Islet precursor cell (in vitro differentiated cells): ENCODE measurements at places on chromosomes 3 and 15.

DNA sequence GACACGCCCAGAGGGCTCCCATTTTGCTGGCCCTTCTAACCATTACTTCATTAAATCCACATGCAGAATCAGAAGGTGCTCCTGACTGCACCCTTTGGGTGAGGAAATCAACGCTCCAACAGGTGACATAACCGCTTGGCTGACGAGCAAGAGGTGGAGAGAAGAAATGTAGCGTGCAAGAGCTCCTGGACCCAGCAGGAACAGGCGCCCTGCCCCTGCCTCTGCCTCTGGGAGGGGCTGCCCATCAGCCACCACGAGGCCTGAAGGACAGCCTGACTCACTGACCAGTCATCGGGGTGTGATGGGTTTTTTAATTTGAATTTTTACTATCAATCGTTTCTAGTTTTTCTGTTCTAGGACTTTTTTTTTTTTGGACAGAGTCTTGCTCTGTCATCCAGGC lies 218.2 kb downstream of the ADAMTS17 start:
- no peak for DNase-seq

GRCh38 chr15:38297623-38298388 lies 45.2 kb downstream of the SPRED1 start:
- no peak for DNase-seq

GRCh38 chr3:36700537-36701248 lies 63.7 kb downstream of the DCLK3 start:
- peak; percentile 70 for DNase-seq

GRCh38 chr3:4740397-4741105 lies 238.7 kb upstream of the BHLHE40 start:
- DNase-seq = no peak

GRCh38 chr3:168865022-168865551 lies 769.4 kb upstream of the GOLIM4 start:
- DNase-seq = no peak

DNA sequence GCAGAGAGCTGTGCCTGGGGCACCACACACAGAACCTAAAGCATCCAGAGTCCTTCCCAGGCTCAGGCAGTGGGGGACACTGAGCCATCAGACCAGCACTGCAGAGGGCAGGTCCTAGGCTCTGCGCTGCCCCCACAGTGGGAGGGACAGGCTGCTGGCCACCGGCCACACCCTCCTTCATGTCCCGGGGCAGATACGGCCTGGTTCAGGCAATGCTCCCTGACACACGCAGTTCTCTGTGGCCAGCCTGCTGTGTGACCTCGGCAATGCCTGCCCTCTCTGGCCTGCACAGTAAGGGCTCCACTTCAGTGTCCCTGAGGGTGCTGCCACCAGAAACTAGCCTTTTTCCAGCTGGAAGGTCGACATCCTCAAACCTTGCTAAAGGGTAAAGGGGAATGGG lies 12.4 kb downstream of the LINGO1 start:
- peak; percentile 83 for DNase-seq

- DNase-seq = no peak
Measured at GRCh38 chr3:63945558-63946096, 33.4 kb upstream of the SCAANT1 start.

DNA sequence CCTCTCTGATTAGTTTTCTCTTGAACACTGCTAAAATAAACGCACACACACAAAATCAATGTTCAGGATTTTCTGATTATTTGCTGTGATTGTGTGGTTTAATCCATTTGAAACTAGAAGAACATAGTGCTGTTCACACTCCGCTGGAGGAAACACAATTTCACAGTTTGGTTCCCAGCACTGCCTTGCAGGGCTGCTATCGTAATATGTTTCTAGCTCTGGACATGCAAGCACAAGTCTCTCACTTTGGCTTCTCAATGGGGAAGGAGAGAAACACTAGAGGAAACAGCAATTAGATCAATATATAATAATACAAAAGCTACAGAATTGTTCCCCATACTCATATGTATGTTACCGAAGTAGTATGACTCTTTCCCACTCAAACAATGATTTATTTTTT lies 299.5 kb downstream of the NSUN3 start:
- DNase-seq = no peak

DNA sequence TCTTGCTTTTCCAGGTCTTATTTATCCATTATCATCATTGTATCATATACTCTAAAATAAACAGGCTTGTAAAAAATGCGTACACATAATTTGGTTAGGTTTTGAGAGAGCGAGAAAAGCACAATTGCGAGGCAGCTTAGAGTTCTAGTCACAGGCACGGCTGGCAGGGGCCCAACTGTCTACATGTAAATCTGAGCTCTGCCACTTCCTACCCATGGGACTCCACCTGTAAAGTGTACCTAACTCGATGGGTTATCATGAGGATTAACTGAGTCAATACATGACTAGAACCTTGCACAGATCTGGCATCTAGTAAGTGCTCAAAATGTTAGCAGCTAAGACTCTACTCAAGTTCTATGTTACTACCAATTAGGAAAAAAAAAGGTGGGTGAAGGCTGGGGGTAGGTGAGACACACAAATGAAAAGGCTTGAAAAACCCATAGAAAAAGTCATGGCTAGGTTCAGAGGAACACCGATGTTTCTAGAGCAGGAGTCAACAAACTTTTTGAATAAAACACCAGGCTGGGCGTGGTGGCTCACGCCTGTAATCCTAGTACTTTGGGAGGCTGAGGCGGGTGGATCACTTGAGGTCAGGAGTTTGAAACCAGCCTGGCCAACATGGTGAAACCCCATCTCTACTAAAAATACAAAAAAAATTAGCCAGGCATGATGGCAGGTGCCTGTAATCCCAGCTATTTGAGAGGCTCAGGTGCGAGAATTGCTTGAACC lies 36.2 kb downstream of the GLB1 start:
- DNase-seq = no peak

DNA sequence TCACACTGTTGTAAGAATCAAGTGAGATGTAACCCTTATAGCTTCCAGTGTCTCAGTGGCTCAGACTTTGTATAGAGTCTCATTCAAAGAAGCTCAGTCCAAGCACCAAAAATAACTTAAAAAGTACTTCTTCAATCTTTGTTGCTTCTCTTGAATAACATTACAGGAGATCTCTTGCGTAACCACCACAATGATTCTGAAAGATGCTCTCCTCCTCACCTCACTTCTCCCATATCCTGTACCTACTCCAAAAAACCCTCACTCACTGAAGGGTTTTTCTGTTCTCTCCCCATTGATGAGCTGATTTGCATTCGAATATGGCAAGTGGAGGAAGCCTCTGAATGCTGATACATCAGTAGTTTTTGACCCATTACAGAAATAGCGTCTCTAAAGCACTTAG lies 39.4 kb upstream of the MRPS22 start:
- no peak for DNase-seq

DNA sequence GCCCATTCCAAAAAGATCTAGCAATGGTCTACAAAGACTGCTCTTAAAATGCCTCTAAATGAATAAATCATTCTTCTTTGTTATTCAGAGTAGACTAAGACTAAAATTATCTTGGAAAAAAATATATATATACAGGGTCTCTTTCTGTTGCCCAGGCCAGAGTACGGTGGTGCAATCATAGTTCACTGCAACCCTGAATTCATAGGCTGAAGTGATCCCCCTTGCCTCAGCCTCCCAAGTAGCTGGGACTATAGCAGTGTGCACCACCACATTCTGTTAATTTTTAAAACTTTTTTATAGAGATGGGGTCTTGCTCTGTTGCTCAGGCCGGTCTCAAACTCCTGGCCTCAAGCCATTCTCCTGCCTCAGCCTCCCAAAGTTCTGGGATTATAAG lies 18.7 kb downstream of the WWTR1 start:
- DNase-seq = no peak

- DNase-seq = no peak
Measured at GRCh38 chr3:155602307-155602706, 142.6 kb downstream of the PLCH1 start.

DNA sequence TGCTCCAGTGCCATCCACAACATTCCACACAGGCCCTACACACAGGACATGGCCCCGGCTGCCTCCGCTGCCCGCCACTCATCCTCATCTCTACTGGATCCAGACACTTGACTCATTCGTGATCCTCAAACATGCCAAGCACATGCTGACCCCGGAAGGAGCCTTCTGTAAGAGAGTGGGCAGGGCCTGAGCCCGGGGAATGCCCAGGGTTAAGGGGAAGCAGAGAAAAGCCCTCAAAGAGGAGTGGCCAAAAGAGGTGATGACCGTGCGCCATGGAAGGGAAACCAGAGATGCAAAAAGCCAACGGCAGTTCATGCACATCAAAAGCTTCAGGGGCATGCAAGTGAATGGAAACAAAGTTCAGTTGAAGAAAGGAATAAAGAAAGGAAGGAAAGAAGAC lies 46.1 kb downstream of the RFTN1 start:
- DNase-seq = no peak

DNA sequence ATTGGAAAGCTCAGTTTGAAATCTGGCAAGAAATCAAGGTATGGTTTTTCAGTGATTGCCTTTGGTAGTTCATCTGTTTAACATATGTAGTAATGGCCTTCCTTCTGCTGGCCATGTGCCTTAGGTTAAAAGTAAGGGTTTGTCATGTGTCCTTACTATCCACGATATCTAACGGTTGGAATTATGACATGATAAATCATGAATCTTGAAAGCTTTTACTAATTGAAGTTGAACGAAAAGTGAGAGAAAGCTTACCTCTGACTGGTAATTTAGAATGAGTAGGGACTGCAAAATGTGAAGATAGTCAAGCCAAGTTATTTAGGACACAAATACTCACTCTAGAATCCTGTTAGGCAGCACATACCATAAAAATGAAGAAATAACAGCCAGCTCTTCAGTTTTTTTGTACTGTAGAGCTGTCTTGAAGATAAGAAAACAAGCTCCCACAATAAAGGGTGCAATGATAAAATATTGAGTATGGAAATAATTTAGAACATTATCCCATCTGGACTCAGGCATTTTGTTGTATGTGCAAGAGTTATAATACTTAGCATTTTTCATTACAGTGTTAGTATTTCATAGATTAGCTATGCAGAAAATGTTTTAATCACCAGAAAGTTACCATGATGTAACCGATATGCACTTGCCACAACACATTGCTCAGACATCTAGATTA lies 303.4 kb downstream of the ZNF385D start:
- no peak for DNase-seq

DNA sequence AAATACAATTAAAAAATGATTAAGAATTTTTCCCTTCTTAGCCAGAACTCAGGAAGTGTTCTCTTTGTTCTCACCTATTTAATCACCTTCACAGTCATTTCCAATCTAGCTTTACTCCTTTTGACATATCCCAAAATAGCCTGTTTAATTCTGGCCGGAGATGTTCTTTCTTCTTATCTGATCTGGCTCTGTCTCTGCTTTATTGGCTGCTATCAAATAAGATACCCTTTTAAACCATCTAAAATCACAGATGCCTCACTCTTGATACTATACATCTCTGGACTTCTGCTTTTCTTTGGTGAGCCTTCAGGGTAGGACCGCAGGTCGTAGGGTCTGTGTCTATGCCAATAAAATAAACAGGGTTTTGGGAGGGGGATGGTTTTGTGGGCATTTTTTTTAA lies 319.2 kb upstream of the SEMA6D start:
- no peak for DNase-seq

GRCh38 chr15:91924837-91925495 lies 71.5 kb downstream of the SLCO3A1 start:
- DNase-seq = no peak

GRCh38 chr3:129315223-129315997 lies 36.7 kb downstream of the HMCES start:
- DNase-seq = no peak

GRCh38 chr3:190305406-190305805 lies 16.8 kb downstream of the CLDN1 start:
- DNase-seq = no peak
